Fibroblast of skin of scalp (primary cell): ENCODE measurements at places on chromosomes 5 and 9.

- peak; percentile 3 for DNase-seq
These were observed 71.2 kb downstream of the SYK start for GRCh38 chr9:90872835-90873294.

DNA sequence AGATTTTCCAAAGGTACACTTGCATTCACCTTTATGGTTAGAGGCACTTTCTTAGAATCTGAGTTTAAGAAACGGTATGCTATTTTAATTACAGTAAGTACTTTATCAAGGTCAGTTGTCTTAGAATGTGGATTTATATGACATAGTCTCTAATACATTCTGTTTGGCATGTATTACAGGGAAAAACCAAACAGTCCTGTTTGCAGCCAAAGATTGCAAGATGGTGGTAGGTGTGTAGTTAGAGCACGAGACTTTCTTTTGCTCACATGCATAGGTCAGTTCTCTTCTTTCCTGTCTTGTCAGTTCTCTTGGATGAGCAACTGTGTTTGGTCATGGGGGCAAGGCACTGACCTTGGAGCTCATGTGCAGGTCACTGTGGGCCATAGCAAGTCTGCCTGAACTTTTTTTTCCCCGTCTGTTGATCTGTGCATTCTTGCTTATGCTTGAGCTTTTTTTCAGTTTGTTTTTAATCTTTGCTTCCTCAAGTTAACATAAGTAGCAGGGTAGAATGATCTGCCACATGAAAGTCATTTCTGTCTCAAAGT lies 20.6 kb downstream of the ZSWIM6 start:
- no peak for DNase-seq

GRCh38 chr9:130451509-130452388 lies 7.0 kb downstream of the ASS1 start:
- peak; percentile 96 for DNase-seq

DNA sequence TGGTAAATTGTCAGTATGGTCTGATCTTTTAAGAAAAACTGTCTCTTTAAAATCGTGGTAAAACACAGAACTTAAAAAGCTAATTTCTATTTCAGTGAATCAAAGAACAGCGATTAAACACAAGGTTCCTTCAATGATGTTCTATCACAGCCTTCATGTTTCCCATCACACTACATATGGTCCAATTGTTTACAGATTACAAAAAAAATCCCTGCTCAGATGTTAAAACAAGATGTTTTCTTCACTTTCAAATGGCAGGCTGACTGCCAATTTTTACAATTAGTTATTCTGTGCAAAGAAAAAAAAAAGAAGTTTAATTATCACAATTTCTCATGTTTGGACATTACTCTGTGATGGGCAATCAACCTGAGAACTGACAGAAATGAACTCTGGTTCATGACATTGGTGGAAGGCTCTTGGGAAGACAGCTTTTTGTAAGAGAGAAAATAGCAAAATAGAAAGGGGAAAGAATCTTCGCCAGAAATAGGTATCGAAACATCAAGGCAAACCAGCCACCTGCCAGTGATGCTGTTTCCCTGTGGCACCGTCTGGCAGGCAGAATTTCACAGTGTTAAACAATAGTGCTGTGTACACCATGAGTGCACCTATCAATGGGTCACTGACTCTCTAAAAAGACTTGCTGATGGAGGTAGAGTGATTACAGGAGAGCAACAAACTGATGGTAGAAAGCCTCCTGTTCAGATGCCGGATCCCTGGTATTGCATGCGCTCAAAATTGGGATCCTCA lies 1020.0 kb upstream of the ARRDC3 start:
- DNase-seq, result no peak

DNA sequence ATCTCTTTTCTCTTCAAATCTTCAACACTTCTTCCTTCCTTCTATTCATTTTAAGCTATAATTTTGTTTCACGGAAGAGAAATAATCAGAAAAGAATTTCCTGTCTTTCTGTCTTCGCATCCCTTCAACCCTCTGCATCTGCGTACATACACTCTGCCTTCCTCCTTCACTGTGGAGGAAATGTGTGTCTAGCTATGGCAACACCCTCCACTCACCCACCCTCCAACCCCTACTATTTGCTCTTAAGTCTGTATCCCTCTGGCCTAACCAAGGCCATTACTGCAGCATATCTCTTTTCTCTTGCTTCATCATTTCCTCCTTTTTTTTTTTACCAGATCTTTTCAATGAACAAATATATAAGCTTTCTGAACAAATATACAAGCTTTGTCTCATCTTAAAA lies 105.7 kb upstream of the NUDT12 start:
- DNase-seq, result no peak

- no peak for DNase-seq
These were observed 130.3 kb downstream of the CDC42SE2 start for GRCh38 chr5:131394128-131394527.

DNA sequence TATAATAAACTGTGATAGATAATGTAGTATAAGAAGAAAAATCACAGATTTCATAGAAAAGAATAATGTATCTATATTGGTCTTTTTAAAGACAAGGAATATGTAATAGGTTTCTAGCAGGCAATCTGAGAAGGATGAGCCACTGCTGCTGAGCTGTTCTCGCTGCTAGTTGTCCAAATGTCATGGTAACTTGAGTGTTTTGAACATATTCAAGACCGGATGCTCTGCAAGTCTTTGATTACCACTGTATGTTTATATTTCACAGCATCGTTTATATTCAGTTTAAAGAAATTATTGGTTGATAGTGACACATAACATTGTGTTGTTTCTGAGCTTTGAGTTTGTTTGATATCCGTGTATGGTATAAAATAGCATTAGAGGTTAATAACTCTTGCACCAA lies 9.6 kb downstream of the C5orf47 start:
- DNase-seq, result no peak

DNA sequence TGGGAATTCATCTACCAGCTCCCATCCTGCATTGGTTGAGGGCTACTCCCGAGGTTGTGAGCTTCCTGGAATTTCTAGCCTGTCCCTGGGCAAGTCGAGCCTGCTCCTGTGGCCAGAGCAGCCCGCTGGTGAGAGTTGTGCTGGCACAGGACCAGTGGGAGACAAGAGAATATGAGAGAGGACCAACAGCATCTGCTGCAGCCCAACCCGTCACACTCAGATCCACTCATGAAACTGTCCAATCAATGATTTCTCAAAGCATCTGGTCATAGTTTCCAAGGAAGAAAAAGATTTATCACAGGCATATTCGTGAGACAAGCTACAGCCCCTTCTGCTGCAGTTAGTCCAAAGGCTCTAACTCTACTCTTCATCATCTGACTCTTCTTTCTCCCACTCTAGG lies 64.4 kb upstream of the RAI14 start:
- DNase-seq, result no peak

DNA sequence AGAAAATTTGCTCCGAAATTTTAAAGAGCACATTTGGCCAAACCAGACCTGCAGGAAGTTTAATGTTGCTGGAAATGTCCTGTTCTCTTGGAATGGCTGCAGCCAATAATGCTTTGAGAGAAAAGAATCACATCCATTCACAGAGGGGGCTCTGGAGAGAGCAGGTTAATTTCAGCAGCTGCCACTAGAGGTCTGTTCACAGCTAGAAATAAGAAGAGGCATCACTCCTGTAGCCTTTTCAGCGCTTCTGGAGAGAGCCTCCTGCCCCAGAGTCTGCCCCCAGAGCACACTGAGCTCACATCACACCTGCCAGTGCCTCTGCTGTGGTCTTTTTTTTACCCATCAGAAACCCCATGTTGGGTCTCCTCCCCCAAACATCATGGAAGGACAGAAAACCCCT lies 124.8 kb upstream of the RAD23B start:
- peak; percentile 38 for DNase-seq

- no peak for DNase-seq
These were observed 3.6 kb downstream of the IQGAP2 start for GRCh38 chr5:76406673-76407072.

DNA sequence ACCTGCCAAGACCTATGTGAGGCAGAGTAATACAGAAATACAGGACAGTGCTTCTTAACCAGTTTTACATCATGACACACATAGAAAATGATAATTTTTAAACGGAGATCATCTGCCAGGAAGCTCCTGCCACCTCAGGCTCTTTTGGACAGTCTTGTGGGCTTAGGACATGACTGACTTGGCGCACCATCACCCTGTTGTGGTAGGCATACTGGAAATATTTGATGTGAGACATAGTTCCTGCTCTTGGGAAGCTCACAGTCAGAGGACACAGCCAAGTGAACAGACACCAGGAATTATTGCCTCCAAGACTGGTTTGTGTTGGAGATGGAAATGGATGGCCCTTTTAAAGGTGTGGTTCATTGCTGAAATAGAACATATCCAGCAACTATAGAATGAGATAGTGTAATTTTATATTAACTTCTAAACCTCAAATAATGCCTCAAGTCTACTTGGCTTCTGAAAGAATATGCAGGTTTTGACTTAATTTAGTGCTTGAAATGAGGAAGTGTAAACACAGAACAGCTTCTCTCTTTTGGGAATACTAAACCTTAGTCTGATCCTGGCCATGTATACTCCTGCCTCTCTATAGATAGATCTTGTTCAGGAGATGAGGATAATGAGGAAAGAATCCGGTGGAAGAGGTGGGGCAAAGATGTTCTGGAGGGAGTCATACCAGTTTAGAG lies 19.7 kb downstream of the CPEB4 start:
- DNase-seq, result peak; percentile 43

DNA sequence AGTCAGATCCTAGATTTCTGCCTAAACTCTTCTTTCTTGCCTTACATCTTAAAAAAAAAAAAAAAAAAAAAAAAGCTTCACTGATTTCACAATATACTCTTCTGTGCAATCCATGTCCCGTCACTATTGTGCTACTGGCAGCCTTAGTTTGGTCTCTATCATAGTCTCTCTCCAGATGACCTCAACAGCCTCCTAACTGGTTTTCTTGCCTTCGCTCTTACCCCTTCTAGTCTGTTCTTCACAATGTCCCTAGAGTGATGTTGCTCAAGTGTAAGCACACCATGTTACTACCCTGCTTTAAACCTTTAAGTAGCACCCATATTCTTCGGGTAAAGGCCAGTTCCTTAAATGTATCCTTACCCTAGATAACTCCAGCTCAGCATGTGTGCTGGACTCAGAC lies 25.8 kb downstream of the CD180 start:
- DNase-seq, result no peak

DNA sequence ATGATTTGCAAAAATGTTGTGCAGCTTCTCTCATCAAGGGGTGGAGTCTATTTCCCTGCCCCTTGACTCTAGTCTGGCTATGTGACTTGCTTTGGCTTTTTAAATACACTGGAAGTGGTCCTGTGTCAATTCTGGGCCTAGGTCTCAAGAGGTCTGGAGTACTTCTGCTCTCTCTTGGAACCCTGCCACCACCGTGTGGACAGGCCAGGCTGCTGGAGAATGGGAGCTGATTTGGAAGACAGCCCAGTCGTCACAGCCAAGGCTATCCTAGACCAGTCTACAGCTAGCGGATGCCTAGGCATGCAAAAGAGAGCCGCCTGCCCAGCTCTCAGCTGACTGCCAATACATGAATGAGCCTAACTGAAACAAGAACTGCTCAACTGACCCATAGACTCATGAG lies 56.7 kb upstream of the CLINT1 start:
- DNase-seq, result peak; percentile 40

DNA sequence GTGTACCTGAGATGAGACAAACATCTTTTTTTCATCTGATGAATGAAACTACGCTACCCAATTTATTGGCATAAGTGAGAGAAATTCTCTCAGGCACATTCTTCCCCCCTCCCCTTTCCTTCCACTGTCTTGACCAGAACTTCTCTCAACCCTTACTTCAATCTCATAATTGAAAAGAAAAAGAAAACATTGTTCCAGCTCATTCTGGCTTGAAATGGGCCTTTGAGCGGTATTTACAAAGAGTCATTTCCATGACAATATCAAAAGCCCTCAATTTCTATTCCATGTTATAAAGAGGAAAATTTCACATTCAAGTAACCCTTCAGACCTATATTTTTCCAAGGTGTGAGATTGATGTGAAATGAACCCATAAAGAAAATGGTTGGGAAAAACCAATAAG lies 145.9 kb downstream of the PCSK1 start:
- no peak for DNase-seq

- DNase-seq, result no peak
These were observed 8.8 kb downstream of the DMRT2 start for GRCh38 chr9:1058826-1059487.

GRCh38 chr5:157516006-157516405 lies 56.0 kb downstream of the NIPAL4 start:
- DNase-seq, result peak; percentile 90

- no peak for DNase-seq
These were observed 356.5 kb downstream of the CTNND2 start for GRCh38 chr5:11547730-11548129.

DNA sequence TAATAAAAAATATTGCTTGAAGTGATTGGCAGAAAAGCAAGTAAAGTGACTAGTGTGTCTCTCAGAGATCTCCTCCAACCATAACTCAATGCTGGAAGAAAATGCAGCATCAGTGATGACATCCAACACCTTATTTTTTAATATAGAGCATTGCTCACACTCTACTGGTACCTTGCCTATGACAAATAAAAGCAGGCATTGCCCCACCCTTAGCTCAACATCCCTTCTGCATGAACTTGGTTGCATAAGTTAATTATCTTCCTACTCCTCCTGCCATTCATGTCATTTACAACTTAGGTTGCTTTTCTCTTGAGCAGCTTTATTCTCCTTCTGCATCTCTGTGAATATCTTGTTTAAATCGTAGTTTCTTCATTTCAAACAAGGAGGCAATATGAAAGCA lies 41.2 kb downstream of the FEM1C start:
- no peak for DNase-seq

DNA sequence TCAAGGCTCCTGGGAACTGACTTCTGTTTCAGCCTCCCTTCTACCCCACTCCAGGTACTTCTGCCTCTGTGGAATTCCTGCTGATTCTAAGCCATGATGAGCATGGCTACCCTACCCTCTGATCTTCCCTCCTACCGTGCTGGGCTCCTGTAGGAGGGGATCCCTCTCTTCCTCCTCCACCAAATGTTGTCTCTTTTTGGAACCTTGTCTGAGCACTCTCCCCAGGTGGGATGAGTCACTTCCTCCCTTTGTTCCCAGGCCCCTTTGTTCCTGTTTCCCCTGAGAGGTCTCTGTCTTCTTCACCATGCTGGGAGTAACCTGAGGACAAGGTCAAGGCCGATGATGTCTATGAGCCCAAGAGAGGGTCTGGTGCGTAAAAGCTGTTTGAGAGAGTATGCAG lies 213.2 kb downstream of the GABBR2 start:
- no peak for DNase-seq

GRCh38 chr9:71655141-71655540 lies 113.2 kb downstream of the CEMIP2 start:
- no peak for DNase-seq

DNA sequence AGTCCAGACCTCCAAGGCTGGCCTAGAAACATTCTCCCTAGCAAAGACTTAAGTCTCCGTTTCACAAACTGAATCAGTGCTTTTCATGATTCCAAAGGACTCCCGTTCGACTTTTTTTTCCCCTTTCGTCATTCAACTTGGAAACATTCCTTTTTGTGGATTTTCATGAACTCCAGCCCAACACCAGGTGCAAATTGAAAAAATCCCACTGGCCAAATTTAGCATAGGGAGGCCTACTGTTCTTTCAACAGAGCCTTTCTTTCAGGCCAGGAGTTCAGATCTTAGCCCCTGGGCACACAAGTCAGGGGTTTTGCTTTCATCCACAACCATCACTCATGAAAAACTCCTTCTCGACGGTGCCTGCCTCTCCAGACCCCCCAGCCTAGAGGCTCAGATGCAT lies 285.3 kb downstream of the PIK3R1 start:
- DNase-seq, result no peak

GRCh38 chr5:116880150-116880549 lies 305.5 kb upstream of the SEMA6A start:
- DNase-seq, result no peak
